ENCODE measurements at places on chromosomes 7 and 10. TPM values are rescaled to one million over a fixed set of nuclear protein-coding genes. Genes with fewer than 3 reads are reported as not detected.
A peak's percentile ranks its signal among the peaks of the same experiment; 100 is the strongest.

Gene ZDHHC6
- total RNA-seq: 40.7 TPM

Gene GDF2
- not detected for total RNA-seq

Gene PSAP
- 144 TPM for total RNA-seq

Gene TECPR1
- 34.5 TPM for total RNA-seq

Gene CPN1
- not detected for total RNA-seq

Gene DRGX
- total RNA-seq: not detected

Gene ENO4
- not detected for total RNA-seq

Gene TWIST1
- 4.6 TPM for total RNA-seq

Gene CDNF
- 1.6 TPM for total RNA-seq

Gene H2BK1
- not detected for total RNA-seq

Gene TAS2R3
- total RNA-seq: 0.63 TPM

Gene CYP3A4
- total RNA-seq: not detected

Gene ACTL6B
- not detected for total RNA-seq

Gene GNAT3
- not detected for total RNA-seq

Gene KCNK18
- not detected for total RNA-seq

Gene FKBP9
- 0.94 TPM for total RNA-seq

Gene PRR15
- total RNA-seq: not detected

Gene PPP1R17
- total RNA-seq: not detected

Gene LRRD1
- total RNA-seq: not detected

Gene ACBD5
- total RNA-seq: 14.6 TPM

GRCh38 chr7:52764492-52765169, 270.8 kb upstream of the POM121L12 start:
- DNase-seq: no peak

GRCh38 chr10:50421026-50421719, 169.9 kb upstream of the ASAH2 start:
- DNase-seq: peak; percentile 47

- DNase-seq: peak; percentile 67
Observed at GRCh38 chr10:60032723-60033122, 126.4 kb upstream of the CCDC6 start.

DNA sequence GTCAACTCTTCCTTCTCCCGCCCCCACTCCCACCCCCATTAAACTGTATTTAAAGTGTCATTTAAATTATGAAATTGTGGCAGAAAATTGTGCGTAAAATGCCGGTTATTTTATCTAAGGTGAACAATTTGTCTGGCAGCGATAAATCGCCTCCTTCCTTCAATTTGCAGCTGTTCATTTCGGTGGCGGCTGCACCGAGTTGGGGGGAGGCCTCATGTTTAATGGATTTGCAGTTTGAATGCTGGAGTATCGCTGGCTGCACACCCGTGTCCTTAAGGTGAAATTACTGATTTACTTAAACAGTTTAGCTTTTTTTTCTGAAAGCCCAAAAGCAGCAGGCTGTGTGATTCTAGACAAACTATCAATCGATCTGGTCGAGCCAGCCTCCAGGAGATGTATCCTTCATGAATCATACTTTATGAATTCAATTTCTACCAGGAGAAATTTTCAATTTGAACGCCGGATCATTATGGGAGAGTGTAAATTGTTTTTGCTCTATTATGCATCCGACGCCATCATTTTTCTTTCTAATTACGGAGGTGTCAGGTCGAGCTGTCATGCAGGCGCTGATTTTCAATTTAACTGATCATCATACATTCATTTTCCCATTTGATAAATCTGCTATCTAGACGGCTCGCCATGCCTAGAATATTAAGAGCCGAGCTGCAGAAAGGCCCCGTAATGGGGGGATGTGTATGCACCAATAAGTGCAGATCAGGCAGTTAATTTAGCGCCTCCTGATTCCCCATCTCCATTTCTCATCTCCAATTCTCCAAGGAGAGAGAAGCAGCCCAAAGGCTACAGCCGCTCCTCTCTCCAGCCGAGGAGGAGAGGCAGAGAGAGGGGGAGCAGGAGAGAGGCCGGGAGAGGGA, 6.5 kb downstream of the UNCX start:
- no peak for DNase-seq

DNA sequence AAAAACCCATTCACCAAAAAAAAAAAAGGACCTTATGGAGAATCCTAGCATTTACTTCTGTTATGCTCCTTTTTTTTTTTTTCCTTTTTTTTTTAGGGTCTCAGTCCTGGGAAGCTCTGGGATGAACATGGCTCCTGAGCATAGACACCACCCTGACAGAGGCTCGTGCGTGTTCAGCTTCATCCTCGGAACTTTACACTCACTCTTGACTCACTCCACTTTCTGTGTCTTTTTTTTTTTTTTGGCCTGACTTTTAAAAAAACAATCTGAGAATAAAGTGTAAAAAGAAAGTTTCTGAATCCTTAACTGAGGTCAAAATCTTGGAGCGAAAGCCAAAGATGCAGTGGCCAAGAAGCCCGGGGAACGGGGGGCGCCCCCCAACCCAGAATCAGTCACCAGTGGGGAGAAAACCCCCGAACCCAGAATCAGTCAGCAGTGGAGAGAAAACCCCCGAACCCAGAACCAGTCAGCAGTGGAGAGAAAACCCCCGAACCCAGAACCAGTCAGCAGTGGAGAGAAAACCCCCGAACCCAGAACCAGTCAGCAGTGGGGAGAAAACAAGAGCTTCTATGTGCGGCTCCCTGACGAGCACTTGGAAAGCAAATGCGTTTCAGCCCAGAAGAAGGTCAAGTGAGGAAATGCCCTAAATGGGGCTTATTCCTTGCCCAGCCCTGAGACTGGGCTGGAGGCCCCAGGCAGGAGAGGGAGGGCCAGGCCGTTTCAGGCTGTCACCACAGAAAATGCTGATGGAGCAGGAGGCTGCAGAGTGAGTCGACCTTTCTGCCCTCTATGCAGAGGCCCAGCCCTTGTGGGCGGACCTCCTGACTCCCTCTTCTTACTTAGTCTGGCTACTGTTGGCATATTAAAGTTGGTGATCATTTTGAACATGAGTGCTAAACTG, 19.0 kb upstream of the PFKP start:
- no peak for DNase-seq

GRCh38 chr10:125063256-125063925, 97.0 kb downstream of the CTBP2 start:
- DNase-seq: no peak

- DNase-seq: no peak
Observed at GRCh38 chr10:87646192-87646909, 13.3 kb upstream of the PAPSS2 start.

- DNase-seq: no peak
Observed at GRCh38 chr10:100182908-100183307, 2.9 kb downstream of the ERLIN1 start.

DNA sequence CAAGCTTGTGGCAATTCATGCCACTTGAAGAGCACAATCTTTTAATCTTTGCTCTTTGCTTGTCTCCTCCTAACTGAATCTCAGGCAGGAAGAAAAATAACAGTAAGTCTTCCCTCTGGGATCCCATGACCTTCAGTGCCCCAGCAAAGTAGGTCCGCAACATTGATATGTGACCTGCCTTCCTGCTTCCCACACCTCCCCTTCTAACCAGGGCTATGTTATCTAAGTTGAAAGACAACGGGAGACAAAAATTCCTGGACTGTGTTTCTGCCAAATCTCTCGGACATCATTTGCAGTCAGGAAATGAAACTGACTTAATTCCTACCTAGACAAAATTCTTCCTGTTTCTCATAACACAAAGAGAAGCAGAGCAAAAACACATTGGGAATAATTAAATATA, 53.8 kb downstream of the C10orf90 start:
- DNase-seq: no peak

- DNase-seq: no peak
Observed at GRCh38 chr7:130777426-130777825, 43.4 kb upstream of the KLF14 start.

GRCh38 chr10:84200537-84201243, 6.4 kb downstream of the CDHR1 start:
- DNase-seq: no peak

GRCh38 chr10:66773472-66773817, 152.4 kb upstream of the LRRTM3 start:
- no peak for DNase-seq

DNA sequence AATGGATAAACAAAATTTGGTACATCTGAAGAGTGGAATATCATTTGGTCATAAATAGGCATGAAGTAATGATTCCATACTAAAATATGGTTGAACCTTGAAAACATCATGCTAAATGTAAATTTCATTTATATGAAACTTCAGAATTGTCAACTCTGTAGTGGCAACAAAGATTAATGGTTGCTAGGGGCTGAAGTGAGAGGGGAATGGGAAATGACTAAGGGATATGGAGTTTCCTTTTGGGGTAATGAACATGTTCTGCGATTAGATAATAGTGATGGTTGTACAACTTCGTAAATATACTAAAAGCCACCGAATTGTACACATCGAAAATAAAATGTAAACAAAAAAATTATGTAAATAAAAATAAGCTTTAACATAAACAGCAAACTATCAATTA, 384.1 kb upstream of the STEAP1 start:
- DNase-seq: no peak

- DNase-seq: no peak
Observed at GRCh38 chr10:4241724-4242345, 456.8 kb upstream of the KLF6 start.

- no peak for DNase-seq
Observed at GRCh38 chr10:5903563-5903962, 13.5 kb downstream of the FBH1 start.

DNA sequence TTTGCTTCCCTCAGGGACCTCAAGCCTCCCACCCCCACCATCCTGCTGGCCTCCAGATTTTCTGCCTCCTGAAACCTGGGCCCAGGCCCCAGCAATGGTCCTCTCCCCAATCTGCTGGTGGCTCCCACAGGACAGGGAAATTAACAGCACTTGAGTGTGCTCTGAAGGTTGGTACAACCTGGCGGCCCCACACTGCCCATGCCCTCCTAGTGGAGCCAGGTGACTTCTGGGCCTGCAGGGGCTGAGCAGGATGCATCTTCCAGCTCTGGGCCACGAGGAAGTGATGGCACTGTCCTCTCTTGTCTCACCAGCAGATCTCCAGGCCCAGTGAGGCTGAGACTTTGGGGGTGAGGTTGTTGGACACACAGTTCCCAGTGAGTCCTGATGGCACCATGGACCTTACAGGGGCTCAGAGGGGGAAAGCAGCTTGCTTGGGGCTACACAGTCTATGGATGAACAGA, 3.6 kb upstream of the ZMIZ1 start:
- DNase-seq: no peak

DNA sequence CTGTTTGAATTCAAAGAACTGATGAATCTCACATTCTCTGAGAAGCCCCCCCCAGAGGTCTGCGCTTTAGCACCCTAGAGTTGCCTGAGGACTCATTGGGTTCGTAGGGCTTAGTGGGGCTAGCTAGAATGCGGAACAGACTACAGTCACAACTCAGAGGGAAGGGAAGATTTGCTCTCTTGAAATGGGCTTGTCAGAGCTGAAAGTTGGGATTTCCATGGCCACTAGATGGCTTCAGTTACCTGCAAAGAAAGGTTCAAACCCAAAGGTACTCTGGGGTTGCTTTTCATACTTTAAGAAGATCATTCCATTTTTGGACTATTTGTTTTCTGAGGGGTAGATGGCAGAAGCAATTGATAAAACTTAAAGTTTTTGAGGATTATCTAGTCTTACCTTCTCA, 205.0 kb downstream of the BBS9 start:
- no peak for DNase-seq

- no peak for DNase-seq
Observed at GRCh38 chr7:19376538-19376937, 231.3 kb upstream of the FERD3L start.

DNA sequence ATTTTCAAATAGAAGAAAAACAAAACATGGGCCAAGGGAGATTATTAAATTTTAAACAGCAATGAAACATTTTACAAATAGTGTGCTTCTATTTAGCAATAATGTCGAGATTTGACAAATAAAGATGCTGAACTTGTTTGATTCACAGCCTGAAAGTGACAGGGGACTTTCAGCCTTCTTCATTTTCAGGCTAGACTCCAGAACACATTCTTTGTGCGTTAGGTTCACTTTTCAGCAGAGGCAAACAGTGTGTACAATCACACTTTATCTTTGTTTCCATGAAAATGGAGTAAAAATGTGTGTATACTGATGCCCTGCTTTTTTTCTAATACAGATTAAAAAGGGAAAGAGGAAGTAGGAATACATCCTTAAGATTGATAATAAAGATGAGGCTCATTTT, 35.6 kb downstream of the FAM171A1 start:
- no peak for DNase-seq

DNA sequence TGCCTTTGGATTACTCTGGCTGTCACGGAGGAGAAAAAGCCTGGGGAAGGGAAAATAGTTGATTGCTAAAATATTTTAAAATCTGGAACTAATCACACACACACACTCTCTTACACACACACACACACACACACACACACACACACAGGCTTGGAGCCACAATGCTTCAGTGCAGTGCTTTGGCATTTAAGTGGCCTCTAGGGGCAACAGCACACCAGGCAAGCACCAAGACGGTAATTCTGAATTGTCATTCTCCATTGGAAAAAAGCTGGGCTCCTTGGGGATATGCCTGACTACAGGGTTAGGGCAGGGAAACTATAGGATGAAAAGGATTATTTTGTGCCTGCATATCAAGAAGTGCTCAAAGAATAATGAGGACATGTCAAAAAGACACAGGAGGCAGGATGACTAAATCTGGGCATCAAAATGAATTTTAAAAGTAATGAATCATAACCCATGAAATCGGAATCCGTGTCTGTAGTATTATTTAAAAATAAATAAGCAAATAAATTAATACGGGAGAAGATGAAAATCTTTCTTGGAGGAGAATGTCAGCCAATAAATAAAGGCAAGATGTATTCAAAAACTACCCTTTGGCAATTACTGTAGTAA, 30.4 kb upstream of the DDC start:
- DNase-seq: peak; percentile 24

- no peak for DNase-seq
Observed at GRCh38 chr10:54441275-54441674, 359.8 kb downstream of the PCDH15 start.

DNA sequence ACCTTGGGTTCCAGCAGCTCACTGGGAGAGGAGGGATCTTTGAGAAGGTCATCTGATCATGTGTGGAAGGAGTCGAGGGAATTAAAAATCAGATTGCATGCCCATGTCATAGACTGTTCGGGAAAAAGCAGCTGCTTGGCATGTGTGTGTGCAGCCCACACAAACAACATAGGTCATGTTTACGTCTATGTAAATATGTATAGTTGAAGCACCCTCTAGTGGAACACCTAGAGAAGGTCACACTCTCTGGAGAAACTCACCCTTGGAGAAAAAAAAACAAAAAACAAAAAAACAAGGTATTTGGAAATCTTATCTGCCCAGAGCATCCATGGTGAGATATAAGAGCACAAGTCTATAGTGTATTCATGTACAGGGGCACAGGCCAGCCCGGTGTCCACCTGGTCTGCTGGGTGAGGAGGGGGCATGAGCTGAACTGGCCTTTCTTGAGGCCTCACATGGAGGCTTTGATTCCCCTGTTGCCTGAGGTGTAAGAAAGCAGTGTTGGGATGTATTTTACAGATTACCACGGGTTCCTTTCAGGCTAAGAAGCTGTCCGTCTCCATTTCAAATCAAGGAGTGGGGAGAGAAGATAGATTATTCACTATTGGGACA, 98.0 kb downstream of the NPY start:
- DNase-seq: no peak

GRCh38 chr7:64905133-64905532, 2.1 kb downstream of the ZNF273 start:
- no peak for DNase-seq

- no peak for DNase-seq
Observed at GRCh38 chr7:126483972-126484371, 768.8 kb downstream of the GRM8 start.

- no peak for DNase-seq
Observed at GRCh38 chr7:6172910-6173295, 99.5 kb downstream of the CYTH3 start.

GRCh38 chr7:115968171-115968570, 62.4 kb downstream of the TFEC start:
- DNase-seq: no peak

All from activated CD4-positive, alpha-beta memory T cell treated with anti-CD3 and anti-CD28 coated beads for 36 hours (primary cell).